ENCODE measurements at places on chromosomes 2 and 18.

- DNase-seq, result no peak
Observed at GRCh38 chr2:186617771-186618170, 27.9 kb downstream of the ITGAV start.

- no peak for DNase-seq
Observed at GRCh38 chr2:37653805-37654378, 17.6 kb downstream of the CDC42EP3 start.

- no peak for DNase-seq
Observed at GRCh38 chr2:96867756-96868554, 1.9 kb downstream of the SEMA4C start.

DNA sequence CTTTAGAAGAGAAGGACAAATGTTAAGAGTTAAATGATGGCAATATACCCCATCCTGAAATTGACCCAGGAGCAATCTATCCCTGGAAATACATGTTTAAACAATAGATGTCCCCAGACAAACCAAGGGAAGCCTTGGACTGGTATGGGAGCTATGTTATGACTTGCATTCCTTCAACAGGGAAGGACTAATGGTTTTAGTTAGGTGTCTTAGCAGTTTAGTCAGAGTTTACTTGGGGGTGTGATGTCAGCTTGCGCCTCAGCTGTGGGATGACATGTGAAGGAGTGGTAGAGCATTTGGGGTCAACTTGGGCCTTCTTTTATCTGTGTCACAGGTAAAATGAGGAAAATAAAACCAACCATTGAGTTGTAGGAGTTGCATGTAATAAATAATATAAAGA, 36.8 kb downstream of the SPC25 start:
- DNase-seq, result no peak

- DNase-seq, result peak; percentile 20
Observed at GRCh38 chr2:158034198-158034866, 67.3 kb upstream of the UPP2 start.

DNA sequence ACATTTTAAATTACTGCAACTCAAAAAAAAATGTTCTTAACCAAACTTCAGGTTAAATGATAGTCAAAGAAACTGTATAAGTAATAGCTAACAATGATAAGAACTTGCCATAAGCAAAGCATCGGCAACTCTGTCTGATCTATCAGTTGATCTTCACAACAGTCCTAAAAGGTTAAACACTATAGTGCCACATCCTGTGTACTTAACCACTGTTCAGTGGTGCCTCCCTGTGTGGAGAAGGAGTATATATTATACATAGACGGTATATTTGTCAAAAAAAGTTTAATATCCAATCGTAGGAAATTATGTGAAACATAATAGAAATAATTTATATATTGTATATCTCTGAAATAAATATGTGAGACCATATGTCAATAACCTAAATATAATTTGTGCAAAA, 13.0 kb downstream of the DTNA start:
- no peak for DNase-seq

- DNase-seq, result no peak
Observed at GRCh38 chr2:75548036-75548573, 12.6 kb downstream of the EVA1A start.

GRCh38 chr2:165888171-165888570, 65.4 kb downstream of the TTC21B start:
- no peak for DNase-seq

DNA sequence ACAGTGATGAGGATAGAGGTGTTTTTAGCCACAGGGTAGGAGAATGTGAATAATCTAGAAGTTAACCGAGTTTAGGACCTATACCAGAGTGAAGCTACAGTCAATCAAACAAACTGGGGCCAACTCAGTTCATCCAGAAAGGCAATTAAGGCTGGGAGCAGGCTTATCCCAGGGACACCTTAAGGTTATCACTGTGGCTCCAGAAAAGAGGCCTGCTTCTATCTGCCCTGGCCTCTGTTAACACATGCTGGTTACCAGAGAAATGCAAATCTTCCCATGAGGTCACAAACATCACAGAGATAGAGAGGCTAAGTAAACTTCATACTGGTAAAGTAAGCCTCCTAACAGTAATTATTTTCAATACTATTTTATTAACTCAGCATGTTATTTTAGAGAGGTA, 93.2 kb upstream of the GRB14 start:
- no peak for DNase-seq

DNA sequence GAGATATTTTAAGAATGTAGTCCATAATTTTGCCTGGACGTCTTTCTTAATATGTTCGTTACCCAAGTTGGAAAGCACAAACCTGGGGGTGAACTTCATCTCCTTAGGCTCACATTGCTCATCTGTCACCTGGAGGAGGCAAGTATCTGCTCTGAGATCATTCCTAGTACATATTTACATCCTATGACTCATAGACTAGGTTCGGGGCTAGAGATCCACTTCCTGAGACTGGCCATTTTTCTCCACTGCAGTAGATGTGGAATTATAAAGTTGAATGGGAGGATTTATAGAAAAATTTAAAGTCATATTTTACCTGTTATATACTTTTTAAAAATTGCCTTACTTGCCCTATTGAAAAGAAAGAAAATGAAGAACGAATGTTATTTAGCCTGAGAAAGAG, 77.5 kb upstream of the PROKR1 start:
- DNase-seq, result no peak

DNA sequence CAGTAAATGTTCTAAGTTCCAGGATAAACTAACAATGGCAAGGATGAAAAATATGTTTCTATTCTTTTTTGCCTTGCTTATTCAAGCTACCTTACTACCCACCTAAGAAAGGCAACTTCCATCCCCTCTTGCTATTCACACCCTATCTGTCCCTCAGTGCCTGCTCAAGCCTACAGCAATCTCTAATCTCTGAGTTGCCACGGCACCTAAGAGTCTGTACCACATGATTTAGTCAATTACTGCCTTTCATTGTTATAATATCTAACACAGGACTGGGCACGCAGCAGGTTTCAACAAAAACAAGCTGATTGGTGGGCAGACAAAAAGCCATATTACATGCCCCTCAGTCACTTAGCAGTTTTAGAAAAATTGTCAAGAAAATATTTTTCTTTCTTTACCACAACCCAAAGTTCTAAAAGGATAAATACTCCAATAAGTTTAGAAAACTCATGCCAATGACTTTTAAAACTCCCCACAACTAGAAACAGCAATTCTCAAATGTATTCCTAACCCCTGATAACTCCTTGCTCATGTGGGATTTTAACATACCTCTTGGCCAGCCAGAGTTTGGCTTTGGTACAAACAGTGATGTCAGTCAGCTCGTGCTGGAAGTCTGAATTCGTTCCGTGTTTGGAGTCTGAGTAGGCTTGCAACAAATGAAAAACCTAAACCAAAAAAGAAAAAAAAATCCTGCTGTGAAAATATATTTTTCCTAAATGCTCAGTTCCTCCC, 117.3 kb upstream of the ZFP36L2 start:
- DNase-seq, result peak; percentile 25

GRCh38 chr2:157899125-157899839, 23.2 kb upstream of the ACVR1 start:
- DNase-seq, result no peak

GRCh38 chr2:41482659-41483058, 565.2 kb upstream of the PKDCC start:
- no peak for DNase-seq

DNA sequence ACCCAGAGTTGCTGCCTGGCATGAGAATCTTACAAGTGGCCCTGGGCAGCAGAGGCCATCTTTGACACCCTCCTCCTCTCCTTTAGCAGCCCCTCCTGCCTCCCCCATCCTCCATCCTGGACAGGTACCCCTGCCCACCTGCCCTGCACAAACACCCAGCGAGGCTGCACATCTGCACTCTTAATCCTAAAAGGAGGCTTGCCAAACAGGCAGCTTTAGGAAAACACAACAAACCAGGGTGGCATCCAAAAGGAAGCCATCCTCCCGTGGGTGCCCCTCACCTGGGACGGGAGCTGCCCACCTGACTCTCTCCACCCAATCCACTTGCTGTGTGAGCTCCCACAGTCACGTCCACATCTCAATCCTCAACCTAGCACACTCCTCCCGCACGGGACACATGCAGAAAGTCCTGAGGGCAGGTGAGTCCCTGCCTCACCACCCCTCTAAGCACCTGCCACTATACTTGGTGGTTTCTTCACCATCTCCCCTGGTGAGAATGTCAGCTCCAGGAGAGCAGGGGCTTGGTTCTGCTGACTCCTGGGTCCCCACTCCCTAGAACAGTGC, 5.8 kb downstream of the BIN1 start:
- DNase-seq, result no peak

- no peak for DNase-seq
Observed at GRCh38 chr2:46985512-46985911, 69.9 kb upstream of the MCFD2 start.

DNA sequence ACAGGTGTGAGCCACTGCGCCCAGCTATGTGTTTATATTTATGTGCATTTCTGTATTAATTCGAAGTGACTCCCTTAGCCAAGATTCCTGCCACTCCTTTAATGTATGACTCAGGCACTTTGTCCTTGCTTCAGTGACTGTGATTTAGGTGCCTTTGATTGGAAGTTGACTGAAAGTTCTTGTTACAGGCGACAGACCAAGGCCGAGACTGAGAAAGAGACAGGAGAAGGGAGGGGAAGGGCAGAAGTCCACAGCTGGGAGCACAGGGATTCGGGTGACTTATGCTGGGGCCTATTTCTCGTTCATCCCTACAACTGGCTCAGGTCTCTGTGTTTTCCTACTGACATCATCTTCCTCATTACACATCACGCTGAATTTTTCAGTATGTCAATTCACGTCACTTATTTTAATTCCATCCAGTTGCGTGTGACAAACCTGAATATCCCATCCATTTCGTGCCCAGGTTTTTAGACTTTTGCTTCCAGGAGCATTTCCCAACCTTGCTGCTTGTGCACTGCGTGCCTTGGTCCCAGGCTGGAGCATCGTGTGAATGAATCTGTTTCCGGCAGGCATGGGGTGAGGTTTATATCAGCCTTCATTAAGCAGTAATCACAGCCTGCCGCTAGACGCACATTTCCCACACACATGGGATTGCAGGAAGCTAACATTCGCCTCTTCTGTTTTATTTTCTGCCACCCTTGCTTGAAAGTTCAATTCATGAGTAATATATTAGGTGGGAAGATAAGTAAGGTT, 42.4 kb downstream of the TMEM18 start:
- no peak for DNase-seq

GRCh38 chr2:73386342-73386868, 769 bp downstream of the ALMS1 start:
- DNase-seq, result no peak

- DNase-seq, result no peak
Observed at GRCh38 chr18:38883111-38883510, 1317.5 kb upstream of the CELF4 start.

Data from midbrain (tissue), 1 donor.